ENCODE measurements at places on chromosomes 2 and 18. TPM values are rescaled to one million over a fixed set of nuclear protein-coding genes. Genes with fewer than 3 reads are reported as not detected.

DNA sequence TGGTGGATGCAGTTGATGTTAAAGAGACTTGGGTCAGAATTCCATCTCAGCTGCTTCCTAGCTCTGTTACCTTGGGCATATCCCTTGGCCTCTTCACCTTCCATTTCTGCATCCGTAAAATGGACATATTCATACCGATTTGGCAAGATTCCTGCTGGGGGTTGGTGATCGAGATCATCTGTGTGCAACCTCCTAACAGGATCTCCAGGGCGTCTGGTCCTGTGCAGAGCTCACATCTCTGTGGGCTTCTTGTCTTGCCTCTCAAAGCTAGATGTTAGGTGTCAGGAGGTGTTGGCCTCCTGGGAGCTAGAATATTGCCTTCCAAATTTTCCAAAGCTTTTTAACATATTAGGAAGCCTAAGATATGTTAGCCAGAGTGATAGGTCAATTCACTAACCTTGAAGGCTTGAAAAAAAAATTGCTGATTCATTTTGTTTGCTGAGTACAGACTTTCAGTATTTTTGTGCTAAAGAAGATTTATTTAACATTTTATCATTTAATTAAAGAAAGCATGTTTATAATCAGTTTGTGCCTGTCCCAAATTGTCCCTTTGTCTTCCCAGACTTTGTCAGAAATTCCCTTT lies 69.7 kb upstream of the ZNF516 start:
- DNase-seq = no peak

GRCh38 chr2:124034265-124034664 lies 9.2 kb downstream of the CNTNAP5 start:
- no peak for DNase-seq

- DNase-seq = no peak
These were observed 56.1 kb downstream of the RPL37A start for GRCh38 chr2:216554755-216555154.

Gene MYO1B
- total RNA-seq = 16.8 TPM

Measured in Right ventricle myocardium superior (tissue), 1 donor.